ENCODE measurements at places on chromosomes 5 and 9. TPM values are rescaled to one million over a fixed set of nuclear protein-coding genes. Genes with fewer than 3 reads are reported as not detected.
A peak's percentile ranks its signal among the peaks of the same experiment; 100 is the strongest.

Gene KCNV2
- not detected for total RNA-seq

DNA sequence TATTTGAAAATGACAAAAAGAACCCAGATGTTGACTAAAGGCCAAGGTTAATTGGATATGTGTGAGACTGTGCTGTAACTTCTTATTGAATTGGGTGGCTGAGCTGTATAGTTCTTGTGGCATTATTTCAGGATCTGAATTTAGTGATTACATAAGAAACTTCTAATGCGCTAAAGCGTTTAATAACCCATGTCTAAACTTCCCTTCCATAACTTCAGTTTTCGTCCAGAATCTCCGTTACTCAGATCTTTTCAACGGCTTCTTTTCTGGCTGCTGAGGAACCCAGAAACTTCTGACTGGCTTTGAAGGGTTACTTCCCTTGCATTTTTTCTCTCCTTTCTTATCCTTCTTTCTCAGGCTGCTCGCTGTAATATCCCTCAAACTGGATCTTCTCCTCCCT lies 28.1 kb upstream of the C9orf72 start:
- DNase-seq: no peak

DNA sequence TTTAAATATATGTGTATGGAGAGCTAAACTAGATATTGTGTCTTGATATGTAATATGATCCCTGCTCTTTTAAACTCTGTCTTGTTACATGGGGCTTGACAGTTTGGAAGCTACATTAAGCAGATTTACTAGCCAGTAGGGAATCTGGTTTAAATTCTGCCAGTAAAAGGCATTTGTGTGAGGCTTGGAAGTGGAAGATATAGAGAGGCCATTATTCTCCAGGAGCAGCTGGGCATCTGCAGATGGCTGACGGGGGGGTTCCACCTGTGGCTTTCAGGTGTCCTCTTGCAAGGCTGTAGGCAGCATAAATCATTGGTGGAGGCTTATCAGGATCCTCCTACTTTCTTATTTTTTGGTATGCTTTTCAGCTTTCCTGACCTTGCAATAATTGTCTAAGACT lies 179.1 kb upstream of the FBXL7 start:
- DNase-seq: no peak

DNA sequence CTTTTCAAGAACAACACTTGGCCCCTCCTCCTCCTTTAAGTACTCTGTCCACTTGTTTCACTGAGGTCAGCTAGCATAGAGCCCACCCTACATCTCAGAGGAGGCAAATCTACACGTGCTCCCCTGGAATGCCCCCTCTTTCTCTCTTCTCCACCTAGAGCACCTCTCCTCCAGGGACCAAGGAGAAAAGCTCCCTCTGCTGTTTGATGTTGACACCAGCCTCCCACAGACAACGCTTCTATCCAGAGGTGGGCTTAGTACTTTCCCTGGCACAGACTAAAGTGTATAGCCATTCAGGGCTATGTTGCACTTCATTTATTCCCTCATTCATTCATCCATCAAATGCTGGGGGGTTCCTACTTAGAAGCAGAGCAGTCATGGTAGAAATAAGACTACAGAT lies 68.2 kb upstream of the TAF1L start:
- DNase-seq: peak; percentile 54

Gene GFI1B
- total RNA-seq: not detected

Gene PRDM9
- not detected for total RNA-seq

GRCh38 chr5:167816864-167817263 lies 474.6 kb upstream of the WWC1 start:
- DNase-seq: no peak

Gene FAM221B
- total RNA-seq: not detected

GRCh38 chr5:94761786-94762185 lies 143.3 kb downstream of the SLF1 start:
- no peak for DNase-seq

Gene DMRT3
- total RNA-seq: not detected

Gene MSX2
- 11.1 TPM for total RNA-seq

- DNase-seq: peak; percentile 45
These were observed at the start of gene MCTP1 for GRCh38 chr5:95284572-95285408. TSS of gene MCTP1 (minus strand) at chr5:95285094.

- no peak for DNase-seq
These were observed 196.2 kb upstream of the RAI14 start for GRCh38 chr5:34459908-34460307.

DNA sequence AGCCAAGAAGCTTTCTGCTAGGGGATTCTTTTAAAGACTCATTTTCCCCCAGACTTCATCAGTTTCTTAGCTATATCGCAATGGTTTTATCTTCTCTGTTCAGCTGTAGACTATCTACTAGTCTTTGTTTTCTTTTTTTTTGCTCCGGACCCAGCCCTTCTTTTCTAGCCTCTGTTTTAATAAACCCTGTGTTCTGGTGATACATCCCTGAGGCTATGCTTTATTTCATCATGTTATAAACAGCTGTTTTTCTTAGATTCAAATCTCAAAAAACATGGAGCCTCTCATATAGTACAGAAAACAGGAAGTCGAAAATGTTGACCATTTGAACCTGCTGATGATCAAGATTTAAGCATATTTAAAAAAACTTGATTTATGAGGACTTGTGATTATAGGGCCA lies 37.8 kb downstream of the SCGB3A1 start:
- no peak for DNase-seq

Gene PPP3R2
- total RNA-seq: not detected

DNA sequence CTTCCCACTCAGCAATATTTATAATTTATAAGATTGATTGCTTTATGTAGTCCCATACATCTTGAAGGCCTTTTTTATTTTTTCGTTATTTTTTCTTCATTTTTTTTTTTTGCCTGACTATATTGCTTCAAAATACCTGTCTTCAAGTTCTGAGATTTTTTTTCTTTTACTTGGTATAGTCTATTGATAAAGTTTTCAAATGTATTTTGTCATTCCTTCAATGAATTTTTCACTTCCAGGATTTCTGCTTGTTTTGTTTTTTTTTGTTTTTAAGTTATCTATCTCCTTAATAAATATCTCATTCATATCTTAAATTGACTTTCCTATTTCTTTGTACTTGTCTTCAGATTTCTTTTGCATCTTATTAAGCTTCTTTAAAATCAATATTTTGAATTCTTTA lies 905.6 kb upstream of the CDH6 start:
- DNase-seq: no peak

DNA sequence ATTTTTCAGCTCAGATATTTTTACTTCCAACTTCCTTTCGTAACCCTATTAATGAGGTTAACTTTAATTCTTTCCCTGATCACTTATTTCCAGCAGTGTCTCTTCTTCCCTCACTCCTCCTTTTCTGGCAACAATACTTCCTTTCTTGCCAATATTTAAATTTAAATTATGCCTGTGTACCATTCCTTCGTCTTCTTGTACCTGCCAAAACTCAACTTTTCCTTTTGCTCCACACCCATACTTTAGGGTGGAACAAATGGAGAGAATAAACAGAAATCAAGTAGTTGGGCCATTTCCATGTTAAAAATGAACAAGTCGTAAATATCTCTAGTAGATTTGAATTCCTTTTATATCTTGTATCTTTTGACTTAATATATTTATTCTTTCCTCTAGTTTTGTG lies 66.0 kb downstream of the FER start:
- no peak for DNase-seq

GRCh38 chr5:124738681-124739633 lies 7.5 kb downstream of the ZNF608 start:
- DNase-seq: no peak

DNA sequence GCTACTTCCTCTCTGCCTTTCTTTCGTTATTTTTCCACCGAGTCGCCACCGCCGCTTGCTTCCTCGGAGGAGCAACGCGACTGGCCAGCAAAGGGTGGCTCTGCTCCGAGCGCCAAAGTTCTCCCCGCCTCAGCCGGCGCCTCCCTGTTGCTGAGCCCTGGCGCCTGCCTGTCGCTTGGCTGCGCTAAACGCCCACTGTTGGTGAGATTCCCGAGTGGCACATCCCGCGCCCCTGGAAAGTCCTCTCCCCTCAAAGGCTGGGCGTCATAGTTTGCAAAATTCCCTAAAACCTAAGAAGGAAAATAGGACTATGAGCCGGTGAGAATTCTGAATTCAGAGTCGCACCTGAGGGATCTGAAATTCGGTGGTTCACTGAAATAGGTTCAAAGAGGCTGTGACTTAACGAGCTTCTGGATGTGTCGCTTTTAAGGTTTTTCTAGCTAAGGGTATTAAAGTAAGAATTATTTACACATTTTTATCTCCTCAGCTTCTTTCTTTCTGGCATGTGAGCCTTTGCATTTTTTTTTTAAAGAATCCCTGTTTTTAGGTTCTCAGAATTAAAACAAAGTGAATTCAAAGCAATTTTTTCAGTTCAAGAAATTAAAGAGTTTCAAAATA lies at the start of gene GRIN3A:
Gene GRIN3A, minus strand, starts transcription at position 82 of the 618 bp plus-strand sequence. CDS start 668 bp downstream, outside the sequence.
- DNase-seq: peak; percentile 4

- no peak for DNase-seq
These were observed 6.1 kb downstream of the SLC31A2 start for GRCh38 chr9:113156880-113157279.

DNA sequence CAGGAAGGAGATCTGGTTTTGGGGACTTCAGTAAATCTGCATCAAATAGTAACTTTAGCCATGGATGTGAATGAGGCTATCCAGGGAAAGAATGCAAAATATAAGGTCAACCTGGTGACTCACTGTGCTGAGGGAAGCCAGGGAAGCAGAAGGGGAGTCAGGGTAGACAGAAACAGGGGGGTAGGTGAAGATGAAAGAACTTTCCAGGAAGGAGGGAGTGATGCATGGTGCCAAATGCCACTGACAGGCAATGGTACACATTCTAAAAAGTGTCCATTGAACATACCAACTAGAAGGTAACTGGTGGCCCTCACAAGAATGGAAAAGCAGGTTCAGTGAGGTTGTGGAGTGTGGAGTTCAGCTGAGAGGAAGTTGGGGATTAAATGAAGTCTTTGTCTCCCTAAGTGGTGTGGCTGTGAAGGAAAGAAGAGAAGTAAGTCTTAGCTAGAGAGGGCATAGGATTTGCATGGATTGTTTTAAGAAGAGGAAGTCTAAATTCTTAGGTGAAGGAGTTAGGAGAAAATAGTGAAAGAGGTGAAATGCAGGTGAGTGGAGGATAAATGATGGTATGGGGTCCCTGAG lies 35.5 kb downstream of the PALM2AKAP2 start:
- peak; percentile 81 for DNase-seq

DNA sequence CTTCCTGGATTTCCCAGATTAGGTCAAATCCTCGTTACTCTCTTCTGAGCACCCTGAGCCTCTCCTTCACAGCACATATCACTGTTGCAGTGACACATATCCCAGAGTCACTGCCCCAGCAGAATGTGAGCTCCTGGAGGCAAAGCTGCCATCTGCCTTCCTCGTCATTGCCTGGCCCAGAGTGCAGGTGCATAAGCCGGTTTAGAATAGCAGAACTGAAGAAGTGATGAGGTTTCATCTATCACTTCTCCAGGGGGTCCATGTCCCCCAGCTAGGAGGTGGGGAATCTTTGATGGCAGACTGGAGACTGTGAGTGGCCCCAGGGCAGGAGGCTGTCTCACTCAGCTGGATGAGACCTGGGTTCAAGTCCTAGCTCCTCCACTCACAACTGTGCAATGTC lies 25.8 kb downstream of the NIPAL4 start:
- DNase-seq: no peak
